ENCODE measurements at places on chromosomes 13 and 19.

DNA sequence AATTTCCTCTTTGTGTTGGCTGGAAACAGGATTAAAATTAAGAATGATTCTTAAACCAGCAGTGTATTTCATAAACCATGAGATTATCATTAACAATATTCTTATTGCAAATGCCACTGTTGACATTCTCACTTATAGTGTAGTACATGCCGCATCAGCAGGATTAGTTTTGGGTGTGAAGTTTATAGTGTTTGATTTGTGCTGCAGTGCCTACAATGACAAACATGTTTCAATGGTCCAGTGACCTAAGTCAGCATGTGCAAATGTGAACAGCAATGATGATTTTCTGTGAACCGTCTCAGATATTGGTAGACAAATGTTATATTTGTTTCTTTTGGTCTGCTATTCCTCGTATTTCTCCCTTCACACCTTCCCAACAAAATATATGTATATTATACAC is 49.8 kb upstream of the TDRD3 start:
- DNase-seq: no peak

GRCh38 chr19:3466635-3467034 is 13.7 kb downstream of the SMIM24 start:
- no peak for DNase-seq

GRCh38 chr13:111626371-111627305 is 306.2 kb downstream of the TEX29 start:
- DNase-seq: no peak

- no peak for DNase-seq
These were observed 65.3 kb downstream of the PCDH20 start for GRCh38 chr13:61350341-61350740.

DNA sequence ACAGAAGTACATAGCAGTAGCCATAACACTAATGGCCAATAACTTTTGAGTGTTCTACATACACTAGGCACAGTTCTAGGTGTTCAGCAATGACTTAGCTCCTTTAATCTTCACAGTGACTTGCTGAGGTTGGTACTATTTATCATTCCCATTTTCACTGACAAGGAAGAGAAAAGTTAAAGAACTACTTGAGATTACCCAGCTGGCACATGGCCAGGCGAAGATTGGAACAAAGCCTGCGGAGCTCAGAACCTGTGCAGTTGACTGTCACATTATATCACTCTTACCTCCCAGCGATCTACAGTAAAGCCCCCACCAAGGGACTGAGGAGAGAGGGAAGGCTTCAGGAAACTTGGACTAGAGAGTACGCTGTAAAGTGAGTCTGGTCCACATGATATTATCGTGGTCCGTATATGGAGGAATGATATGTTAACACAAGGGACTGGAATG is 42.4 kb upstream of the WDFY2 start:
- DNase-seq: peak; percentile 46

DNA sequence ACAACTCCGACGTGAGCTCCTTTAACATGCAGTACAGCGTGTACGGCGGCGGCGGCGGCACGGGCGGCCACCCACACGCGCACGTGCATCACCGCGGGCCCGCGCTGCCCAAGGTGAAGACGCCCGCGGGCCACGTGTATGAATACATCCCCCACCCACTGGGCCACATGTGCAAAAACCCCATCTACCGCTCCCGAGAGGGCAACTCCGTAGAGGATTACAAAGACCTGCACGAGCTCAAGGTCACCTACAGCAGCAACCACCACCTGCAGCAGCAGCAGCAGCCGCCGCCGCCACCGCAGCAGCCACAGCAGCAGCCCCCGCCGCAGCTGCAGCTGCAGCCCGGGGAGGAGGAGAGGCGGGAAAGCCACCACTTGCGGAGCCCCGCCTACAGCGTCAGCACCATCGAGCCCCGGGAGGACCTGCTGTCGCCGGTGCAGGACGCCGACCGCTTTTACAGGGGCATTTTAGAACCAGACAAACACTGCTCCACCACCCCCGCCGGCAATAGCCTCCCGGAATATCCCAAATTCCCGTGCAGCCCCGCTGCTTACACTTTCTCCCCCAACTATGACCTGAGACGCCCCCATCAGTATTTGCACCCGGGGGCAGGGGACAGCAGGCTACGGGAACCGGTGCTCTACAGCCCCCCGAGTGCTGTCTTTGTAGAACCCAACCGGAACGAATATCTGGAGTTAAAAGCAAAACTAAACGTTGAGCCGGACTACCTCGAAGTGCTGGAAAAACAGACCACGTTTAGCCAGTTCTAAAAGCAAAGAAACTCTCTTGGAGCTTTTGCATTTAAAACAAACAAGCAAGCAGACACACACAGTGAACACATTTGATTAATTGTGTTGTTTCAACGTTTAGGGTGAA is 6.6 kb downstream of the SLITRK5 start:
- peak; percentile 64 for DNase-seq

DNA sequence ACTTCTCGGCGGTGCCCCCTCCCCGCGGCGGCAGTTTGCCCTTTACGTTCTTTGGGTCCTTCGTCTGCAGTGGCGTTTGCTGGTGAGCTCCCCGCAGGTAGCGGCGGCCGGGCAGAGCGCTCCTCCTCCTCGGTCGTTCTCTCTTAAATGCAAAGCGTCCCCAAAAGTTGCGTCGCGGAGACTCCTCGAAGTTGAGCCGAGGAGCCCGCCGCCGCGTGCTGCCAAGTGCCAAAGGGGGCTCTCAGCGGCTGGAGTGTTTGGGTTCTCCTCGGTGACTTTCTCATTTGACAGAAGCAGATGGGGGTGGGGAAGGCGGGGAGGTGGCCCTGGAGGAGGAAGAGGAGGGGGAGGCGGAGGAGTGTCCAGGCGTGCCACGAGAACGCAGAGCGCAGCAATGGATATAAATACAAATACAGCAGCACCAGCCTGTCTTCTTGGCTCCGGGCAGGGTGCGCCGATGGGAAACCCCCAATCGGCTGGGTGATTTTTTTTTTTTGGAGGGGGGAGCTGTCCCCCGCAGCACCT is at the start of gene SOX21:
SOX21 (minus strand) TSS at position 259 of the 525 bp plus-strand sequence. CDS start 496 bp downstream, outside the sequence.
- peak; percentile 59 for DNase-seq

DNA sequence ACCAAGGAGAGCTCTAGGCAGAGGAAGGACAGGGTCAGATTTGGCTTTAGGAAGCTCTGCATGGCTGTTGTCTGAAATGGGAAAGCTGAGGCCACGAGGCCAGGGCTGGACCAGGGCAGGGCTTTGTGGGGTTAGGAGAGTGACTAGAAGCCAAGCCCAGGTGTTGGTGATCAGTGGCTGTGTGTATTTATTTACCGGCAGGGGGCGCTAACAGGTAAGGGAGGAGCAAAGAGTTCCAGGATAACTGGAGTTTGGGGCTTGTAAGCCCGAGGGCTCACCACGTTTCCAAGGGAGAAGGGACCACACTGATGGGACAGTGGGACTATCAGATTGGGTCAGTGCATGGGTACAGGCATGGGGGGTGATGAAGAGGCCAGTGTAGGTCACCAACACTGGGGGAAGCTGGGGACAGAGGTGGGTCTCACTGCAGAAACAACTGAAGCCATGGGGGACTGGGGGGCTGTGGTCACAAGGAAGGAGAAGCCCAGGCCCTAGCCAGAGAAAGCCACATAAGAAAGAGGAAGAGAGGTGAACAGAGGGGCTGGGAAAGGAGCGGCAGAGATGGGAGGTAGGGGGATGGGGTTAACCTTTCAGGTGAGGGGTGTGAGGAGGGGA is 3.9 kb downstream of the TMEM147 start:
- no peak for DNase-seq

DNA sequence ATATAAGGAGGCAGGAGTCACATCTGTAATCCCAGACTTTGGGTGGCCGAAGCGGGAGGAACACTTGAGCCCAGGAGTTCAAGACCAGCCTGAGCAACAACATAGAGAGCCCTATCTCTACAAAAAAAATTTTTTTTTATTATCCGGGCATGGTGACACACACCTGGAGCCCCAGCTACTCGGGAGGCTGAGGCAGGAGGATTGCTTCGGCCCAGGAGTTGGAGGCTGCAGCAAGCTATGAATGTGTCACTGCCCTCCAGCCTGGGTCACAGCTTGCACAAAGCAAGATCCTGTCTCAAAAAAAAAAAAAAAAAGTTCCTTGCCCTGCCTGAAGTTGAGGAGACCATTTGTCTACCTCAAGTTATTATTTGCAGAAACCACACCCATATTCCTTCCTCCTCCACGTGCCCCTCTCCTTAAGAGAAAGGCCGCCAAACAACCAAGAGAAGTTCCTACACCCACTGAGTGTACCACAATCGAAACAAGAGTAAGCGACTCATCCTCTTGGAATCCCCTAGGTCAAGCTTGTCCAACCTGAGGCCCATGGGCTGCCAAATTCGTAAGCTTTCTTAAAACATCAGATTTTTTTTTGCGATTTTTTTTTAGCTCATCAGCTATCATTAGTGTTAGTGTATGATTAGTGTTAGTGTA is 2.2 kb downstream of the ABCC4 start:
- no peak for DNase-seq

GRCh38 chr19:2312820-2313501 is 5.0 kb upstream of the LINGO3 start:
- DNase-seq: no peak

GRCh38 chr19:39843919-39844793 is 2.0 kb downstream of the FBL start:
- DNase-seq: no peak

DNA sequence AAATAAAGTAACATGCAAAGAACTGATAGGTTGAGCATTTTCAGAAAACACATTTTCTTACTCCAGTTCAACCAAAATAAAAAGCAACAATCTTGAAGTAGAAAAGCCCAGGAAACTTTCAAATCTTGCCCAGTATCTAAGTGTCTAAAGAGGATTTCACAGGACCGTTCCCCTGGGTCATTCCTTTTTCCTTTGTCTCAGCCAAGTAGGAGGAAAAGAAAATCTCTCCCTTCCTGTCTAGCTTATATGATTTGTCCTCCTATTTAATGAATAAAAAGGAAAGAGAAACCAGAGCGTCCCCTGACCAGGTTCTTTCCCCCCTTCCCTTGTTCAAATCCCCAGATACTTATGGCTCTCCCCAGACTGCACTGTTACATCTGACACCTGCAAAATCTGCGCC is 248.0 kb downstream of the KCTD12 start:
- DNase-seq: no peak

DNA sequence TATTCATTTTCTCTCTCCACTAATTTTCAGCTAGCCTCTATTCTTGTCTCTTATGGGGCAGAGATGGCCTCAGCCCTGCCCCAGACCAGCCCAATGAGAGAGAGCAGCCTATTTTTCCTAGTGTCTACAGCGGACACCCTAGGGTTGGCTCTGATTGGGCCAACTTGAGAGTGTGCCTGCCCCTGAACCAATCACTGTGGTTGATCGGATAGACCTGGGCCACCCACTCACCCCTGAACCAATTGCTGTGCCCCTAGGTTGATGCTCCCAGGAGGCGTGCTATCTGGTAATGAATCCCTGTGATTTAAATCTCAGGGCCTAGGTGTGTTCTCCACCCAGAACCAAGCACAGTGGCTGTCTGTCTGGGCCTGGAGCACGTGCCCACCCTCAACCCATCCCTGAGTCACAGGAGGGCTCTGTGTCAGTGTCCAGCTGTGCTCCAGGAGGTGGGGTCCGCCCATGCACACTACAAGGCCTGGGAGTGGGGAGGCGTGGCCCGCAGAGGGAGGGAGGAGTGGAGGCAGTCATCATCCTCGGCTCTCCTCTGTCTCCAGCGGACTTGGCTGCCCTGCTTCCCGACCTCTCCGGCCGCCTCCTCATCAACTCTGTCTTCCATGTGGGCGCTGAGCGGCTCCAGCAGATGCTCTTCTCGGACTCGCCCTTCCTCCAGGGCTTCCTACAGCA is 14.9 kb upstream of the SCN1B start:
- no peak for DNase-seq

GRCh38 chr19:19805480-19805879 is 16.1 kb downstream of the ZNF506 start:
- DNase-seq: no peak

GRCh38 chr19:8335343-8336071 is 7.6 kb downstream of the KANK3 start:
- no peak for DNase-seq

DNA sequence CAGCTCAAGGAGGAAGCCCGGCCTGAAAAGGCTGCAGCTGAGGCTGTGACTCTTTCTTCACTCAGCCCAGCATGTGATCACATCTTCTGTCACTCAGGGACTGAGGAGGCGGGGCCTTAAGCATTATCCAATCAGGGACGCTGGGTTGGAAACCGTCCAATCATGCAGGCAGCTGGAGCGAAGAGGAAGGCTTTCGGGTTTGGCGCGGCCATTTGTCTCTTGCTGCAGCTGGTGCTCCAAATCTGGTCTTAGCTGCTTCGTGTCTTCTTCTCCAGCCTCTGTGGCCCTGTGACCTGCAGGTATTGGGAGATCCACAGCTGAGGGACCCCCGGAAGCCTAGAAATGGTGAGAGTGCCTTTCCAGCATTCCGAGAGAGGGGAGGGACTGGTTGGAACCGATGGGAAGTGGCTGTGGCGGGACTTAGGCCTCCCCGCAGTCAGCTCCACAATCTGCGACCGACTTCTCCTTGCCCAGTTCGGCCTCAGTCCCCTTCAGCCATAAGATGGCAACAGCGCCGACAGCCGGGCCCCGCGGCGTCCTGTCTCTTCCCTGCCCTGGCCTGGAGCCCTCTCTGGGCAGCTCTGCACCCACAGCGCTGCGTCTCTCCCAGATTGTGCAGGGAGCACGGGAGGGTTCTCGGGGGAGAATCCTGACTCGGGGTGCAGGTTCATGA is at the start of gene ZNF90:
ZNF90 (plus strand) TSS at position 210 of the 673 bp plus-strand sequence; CDS start at position 343, 133 bp downstream.
- peak; percentile 97 for DNase-seq

- no peak for DNase-seq
These were observed 15.6 kb downstream of the ELL start for GRCh38 chr19:18506101-18506930.

GRCh38 chr13:40519637-40520036 is 146.8 kb downstream of the FOXO1 start:
- peak; percentile 49 for DNase-seq

DNA sequence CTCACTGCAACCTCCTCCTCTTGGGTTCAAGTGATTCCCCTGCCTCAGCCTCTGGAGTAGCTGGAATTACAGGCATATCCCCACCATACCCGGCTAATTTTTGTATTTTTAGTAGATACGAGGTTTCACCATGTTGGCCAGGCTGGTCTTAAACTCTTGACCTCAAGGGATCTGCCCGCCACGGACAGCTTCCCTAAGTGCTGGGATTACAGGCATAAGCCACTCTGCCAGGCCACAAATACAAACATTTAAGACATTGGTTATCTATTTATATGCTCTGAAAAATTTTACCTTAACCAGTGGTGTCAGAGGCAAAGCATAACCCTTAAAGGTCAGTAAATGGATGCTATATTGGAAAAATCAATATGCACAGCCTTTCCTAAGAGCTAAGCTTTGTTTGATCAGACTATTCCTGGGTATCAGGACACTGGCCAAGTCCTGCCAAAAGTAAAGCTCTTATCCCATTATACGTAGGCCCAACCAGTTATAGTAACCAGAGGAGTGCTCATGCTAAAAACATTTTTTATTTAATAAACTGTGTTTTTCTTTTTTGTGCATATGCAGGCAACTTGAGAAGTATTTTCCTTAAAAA is 56.4 kb upstream of the STARD13 start:
- no peak for DNase-seq

DNA sequence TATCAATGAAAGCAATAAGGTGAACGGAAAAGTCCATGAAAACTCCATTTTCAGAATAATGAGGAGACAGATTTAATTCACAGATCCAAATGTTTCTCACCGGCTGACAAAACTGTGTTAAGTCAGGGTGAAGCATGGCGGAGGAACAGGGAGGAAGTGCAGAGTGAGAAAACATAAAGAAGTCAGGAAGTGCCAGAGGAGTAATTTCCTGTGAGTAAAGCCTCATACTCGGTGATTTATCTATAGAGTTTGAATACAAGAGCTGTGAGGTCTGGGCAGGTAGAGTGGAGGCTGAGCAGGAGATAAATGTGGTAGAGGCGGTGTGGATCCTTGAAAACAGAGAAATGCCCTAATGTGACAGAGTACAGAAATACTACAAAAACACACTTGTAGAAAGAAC is 11.4 kb downstream of the CARD8 start:
- DNase-seq: no peak

- no peak for DNase-seq
These were observed 683.1 kb upstream of the PRR20A start for GRCh38 chr13:56457535-56458190.
